Stimulated activated CD4-positive, alpha-beta T cell treated with anti-CD3 and anti-CD28 coated beads, TNF-alpha, amount 100 ng/mL, for 1 hour (primary cell): ENCODE measurements at places on chromosomes 12 and 14.

DNA sequence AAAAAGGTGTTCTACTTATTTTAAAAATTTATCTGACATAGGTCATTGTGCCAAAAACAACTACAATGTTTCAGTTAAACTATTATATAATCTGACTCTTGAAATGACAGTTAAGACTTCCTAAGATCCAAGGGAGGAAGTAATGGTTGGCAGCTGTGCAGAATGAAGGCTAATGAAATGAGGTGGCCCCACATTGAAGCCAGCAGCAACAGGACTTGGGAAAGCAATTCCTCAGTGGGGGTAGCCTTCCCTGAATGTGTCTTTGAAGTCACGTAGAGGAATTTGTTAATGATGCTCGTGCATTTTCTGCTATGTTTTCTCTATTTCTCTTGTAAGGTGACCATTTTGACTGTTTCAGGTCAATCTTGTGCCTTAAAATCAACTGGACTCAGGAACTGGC is 162.4 kb upstream of the DAAM1 start:
- DNase-seq = no peak

DNA sequence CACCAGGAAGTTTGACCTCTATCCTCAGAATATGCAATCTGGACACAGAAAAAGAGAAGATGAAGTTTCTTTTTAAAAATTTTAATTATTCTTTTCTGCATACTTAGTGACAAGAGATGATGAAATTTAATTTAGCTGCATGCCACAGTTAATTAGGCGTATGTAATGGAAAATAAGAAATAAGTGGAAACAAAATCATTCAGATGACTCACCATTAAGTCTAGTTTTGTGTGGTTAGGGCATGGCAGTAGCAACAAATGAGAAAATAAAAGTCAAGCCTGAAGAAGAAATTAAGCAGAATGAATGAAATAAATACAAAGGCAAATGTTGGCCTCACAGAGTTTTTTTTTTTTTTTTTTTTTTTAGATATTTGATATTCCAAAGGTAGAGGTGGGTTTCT is 30.9 kb upstream of the KLRD1 start:
- no peak for DNase-seq

DNA sequence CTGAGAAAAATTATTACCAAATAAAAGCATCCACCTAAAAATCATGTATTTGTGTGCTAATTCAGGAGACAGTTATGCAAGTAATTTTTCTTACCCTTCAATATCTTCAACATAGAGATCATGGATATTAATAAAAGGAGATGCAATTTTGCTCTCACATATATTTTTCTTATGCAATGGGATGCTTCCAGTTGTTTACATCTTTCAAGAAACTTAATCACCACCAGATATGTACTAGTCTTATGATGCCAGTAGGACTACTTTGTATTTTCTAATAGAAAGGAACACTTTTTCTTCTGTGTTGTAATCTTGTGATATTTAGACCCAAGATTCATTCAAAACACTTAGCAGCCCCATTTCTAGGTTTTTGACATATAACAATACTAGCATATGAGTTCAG is 107.6 kb downstream of the NAV3 start:
- no peak for DNase-seq

- DNase-seq = no peak
Observed at GRCh38 chr14:30559638-30560091, 707 bp downstream of the G2E3 start.

DNA sequence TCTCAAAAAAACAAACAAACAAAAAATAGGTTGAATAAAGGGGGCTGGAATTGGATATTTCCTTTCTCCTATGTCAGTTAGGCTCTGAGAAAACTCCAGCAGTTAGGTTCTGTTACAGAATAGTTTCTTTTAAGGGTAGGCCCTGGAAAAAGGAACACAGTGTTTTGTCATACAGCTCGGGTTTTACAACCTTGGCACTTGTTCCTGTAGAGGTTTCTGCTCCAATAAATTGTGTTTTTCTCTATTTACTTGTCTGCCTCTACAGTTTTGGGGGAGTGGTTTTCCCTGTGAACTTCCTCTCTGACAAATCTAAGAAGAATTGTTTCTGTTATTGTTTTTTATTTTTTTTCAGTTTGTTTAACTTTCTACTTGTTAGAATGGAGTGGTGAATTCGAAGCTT is 167.6 kb downstream of the ACSS3 start:
- DNase-seq = no peak

- no peak for DNase-seq
Observed at GRCh38 chr12:64431791-64432190, 20.1 kb upstream of the TBK1 start.

DNA sequence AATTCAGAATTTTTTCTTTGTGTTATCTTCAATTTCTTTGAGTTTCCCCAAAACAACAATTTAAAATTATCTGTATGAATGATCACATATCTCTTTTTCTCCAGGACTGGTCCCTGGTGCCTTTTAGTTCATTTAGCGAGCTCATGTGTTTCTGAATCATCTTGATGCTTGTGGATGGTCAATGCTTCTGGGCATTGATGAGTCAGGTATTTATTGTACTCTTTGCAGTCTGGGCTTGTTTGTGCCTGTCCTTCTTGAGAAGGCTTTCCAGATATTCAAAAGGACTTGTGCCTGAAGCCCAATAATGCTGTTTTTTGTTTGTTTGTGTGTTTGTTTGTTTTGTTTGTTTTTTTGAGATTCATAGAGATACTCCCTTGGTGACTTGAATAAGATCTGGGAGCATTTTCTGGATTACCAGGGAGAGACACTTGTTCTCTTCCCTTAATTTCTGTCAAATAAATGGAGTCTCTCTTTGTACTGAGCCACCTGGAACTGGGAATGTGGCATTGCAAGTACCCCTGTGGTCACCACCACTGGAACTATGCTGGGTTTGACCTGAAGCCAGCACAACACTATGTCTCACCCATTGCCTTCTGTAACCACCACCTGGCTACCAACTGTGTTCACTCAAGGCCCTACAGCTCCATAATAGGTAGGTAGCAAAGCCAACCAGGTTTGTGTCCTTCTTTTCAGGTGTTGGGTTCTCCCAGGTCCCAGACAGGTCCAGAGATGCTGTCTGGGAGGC is 56.3 kb downstream of the SLC6A15 start:
- no peak for DNase-seq

- no peak for DNase-seq
Observed at GRCh38 chr14:68947802-68948201, 31.3 kb downstream of the ACTN1 start.

GRCh38 chr12:114272071-114272470 is 133.9 kb downstream of the TBX5 start:
- DNase-seq = no peak

DNA sequence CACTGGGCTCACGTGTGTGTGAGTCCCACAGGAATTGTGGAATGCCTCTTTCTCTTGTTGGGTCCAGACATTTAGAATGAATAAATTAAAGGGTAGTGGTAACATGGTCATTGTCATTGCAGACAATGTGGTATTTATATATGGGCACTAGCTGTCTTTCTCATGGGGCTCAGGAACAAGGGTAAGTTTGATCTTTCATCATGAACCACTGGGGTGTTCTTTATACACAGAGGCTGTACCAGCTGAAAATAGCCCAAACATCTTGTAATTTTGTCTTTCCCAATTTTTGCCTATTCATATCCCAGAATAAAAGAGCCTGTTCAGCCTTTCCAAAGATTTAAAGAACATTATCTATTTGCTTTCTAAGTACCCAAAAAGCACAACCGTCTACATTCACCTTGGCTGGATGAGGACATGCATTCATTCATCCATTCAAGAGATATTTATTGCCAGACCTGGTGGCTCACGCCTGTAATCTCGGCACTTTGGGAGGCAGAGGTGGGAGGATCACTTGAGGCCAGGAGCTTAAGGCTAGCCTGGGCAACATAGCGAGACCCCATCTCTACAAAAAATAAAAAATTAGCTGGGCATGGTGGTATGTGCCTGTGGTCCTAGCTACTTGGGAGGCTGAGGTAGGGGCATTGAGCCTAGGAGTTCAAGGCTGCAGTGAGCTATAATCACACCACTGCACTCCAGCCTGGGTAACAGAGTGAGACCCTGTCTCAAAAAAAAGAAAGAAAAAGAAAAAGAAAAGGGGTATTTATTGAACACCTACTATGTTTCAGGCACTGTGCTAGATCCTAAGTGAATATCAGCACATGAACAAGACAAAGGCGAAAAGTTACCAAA is 4.4 kb upstream of the FOS start:
- no peak for DNase-seq

GRCh38 chr12:63844391-63845341 is at the start of gene SRGAP1:
Gene SRGAP1, plus strand, starts transcription at chr12:63844700. Its CDS starts 117 bp downstream, at chr12:63844817.
- no peak for DNase-seq

DNA sequence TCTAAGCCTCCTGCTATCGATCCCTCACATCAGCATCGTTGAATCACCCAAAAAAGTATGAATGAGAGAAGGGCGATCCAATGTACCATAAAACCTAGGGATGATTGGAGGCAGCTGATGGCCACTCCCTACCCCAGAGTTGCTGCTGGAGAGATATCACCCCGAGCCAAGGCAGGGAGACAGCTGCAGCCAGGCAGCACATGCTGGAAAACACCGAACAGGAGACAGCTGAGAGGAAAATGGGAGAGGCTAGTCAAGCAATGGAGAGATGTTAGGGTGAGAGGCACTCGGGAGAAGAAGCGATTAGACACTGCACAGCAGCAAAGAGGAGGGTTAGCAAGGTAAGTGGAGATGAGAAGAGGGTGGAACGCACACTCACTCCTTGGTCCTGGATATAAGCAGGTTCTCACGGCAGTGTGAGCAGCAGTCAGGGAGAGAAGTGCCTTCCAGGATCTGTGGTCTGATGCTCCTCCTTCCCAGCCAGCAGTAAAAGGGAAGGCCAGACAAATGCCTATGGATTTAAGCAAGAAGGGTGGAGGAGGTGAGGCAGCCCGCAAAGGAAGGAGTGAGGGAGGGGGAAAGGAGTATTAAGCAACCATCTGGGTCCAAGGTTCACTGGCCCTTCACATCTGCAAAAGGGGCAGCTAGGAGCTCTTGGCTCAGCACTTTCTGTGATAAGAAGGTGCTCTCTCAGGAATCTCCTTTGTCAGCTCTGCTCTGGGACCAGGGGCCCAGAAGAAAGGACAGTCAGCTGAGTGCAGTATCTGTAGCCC is at the start of gene SLC7A7:
Gene SLC7A7, minus strand, starts transcription at position 495 of the 773 bp plus-strand sequence. CDS start 2,037 bp downstream, outside the sequence.
- DNase-seq = no peak

DNA sequence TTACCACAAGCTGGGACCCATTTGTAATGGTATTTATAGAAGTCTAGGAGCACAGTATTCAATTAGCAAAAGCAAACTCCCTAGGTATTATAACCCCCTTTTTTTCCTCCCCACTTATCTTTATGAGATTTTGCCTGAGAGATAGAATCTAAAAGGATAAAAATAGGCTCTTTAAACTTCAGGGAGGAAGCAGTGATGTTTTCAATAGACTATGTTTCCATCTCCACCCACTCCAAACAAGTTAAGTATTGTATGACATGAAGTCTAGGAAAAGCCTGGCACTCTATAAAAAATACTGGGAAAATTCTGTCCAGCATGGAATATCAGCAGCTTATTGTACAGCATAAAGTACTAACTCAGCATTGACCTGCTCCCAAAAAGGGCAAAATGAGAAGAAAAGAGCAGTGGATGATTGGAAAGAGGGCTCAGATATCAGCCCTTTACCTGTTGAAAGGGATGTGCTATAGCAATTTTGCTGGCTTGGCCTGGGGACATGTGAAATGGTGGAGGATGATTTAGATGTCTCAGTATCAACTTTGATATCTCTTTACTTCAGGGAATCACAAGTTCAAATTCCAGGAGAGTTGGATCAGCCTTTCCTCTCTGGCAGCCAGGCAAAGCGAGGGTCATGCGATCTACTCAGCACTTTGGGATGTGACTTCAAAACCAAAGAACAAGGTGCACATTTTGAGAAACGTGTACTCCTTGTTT is 72.4 kb downstream of the IGF1 start:
- DNase-seq = no peak

DNA sequence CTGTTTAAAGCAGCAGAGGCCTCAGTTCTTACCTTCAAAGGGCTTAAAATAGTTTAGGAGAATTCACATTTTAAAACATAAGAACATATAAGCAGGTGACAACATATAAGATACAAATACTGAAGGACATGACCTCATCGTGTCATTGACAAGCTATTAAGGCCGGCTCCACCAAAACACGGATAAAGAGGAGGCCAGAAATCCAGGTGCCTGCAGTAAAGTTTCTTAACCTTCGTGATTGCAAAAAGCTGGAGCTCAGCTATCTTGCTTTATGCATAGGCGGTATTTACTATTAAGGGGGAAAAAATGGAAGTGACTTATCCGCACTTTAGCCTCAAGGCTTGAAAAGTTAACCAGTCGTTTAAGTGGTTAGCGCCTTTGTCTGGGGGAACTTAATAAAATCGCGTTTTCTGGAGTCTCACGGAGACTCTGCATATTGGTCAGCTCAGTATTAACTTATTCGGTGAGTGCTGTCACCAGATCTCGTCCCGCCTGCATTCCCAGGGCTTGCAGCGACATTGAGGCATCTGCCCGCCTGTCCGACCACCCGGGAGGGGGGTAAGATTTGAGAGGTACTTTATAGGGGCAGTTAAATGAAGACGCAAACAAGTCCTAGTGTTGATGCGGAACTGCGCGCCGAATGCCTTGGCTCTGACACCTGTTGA is 1.1 kb upstream of the SP1 start:
- no peak for DNase-seq

GRCh38 chr14:74018174-74018585 is 908 bp downstream of the ENTPD5 start:
- DNase-seq = no peak

GRCh38 chr12:46107591-46107990 is 117.2 kb upstream of the SCAF11 start:
- DNase-seq = no peak

- no peak for DNase-seq
Observed at GRCh38 chr14:77276295-77276935, 5.4 kb upstream of the NGB start.

DNA sequence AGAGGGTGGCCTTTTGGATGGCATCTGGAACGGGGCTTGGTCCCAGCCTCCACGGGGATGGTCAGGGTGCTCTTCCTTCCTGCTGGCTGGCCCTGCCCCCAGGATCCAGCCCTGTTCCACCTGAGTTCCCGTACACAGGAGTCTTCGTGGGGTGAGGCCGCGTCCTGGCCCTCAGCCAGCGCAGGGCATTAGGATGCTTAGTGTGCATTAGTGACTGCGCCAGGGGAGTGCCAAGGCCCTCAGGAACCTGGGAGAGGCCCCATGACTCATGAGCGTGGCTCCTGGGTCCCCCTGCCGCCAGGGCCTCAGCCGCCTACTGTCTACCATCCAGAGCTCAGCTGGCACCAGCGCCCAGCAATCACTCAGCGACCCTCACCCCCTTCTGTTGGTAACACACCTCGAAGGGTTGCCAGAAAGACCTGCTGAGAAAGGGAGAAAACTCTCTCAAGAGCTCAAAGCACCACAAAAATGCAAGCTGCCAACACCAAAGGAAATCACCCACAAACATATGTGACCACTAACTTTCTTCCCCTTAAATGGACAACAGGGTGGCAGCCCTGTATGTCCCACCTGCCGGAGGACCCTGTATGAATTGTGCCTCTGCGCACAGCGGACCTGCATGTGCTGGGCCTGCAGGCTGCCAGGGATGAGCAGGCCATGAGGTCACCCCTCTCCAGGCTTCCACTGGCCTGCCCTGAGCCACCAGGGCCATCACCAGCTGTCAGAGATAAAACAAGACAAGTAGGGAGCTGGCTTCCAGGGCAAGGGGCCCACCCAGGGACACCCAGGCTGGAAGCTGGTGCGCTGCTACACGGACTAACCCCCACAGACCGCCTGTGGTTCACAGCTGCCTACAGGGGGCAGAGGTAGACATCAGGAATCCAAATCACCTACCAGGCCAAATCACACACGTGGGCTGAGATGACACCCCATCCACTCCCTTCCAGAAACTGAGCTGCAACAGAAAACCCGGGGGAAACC is 28.7 kb downstream of the CCDC85C start:
- no peak for DNase-seq
